Large intestine (tissue), 12 donors: ENCODE measurements at places on chromosomes 16 and 17. TPM values are rescaled to one million over a fixed set of nuclear protein-coding genes. Genes with fewer than 3 reads are reported as not detected.
A peak's percentile ranks its signal among the peaks of the same experiment; 100 is the strongest.

DNA sequence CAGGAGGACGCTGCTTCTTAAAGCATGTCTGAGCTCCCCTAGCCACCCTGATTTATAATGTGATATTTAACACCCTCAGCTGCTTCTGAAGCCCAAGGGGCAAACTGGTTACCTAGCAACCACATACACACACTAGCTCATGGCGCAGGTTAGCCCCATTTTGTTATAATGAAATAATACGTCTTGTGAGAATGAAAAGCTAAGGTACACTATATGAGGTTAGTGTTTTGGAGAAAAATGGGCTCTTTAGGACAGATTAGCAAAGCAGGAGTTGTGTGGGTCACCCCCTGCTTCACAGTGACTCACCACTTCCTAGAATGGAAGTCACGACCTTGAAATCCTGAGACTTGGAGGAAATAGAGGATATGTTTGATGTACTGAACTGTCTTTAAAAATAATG lies 404.8 kb upstream of the HSBP1 start:
- DNase-seq, result no peak

DNA sequence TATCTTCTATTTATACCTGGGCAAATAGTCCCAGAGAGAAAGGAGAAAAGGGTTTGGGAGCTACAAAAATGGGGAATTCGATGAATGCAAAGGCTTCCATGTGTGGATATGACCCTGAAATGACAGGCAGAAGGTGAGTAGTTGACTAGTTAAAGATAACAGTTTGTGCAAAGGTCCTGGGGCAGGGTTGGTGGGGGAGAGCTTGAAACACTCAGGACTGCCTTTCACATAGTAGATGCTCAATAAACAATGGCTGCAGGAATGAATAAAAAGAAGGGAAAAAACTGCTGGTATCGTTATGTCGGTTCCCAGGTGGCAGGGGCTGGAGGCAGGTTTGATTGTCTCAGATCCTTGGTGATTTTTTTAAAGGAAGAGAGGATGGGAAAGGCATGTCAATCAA lies 445.5 kb downstream of the HAPSTR1 start:
- no peak for DNase-seq

DNA sequence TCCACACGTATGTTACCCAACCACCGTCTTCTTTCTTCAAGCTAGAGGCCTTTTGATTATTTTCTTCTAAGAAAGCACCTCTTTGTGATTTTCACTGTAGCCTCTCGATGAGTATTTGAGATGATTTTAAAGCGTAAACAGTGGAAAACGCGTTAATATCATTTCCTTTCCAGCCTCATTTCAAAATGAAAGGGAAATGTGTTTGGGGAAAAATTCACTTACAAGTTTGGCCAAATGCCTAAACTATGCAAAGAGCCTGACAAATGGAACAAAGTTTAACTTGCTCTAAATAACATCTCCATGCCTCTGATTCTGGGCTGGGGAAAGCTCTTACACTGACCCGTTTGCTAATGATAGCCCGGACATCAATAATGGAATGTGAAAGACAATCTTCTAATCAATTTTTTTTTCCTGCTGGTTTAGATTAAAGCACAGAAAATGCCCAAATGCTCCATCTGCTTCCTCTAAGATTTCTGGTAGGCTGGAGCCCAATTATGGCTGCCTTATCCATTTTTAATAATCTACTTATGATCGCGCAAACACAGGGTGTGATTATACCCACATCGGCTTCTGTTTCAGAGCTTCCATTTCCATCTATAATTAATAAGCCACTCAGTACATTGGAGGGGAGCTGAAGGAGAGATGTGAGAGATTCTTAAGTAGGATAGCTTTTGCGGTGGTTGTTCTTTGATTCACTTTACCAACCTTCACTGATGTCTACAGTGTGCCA lies 43.5 kb downstream of the HS3ST2 start:
- DNase-seq, result no peak

DNA sequence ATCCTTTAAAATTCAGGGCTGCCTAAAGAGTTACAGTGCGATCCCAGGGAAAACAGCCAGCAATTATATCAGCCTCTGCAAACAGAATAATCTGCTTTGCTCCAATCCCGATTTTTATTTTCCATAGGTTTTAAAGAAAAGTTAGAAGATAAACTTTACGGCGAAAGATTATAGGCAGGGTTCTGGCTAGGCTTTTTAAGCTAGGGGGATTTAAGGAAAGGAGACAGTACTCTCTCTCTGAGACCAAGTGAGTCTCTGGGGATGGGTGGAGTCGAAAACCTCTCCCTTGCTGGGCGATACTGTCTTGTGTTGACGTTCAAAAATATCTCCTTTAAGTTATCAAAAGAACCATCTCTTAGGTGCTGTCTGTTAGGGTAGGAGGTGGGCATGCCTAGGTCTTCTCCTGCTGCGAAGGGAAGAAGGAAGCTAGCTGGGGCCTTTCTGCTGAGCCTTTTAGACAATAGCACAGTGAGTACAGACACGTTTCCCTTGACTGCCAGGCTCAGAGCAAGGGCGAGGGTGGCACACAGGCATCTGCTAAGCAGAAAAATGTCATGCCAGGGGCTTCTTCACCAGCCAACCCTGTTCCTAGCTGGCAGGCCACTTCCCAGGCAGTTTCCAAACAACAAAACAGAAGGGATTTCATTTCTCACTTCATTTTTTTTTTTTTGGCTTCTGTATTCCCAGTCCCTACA lies 167.9 kb upstream of the MAF start:
- DNase-seq, result peak; percentile 75

DNA sequence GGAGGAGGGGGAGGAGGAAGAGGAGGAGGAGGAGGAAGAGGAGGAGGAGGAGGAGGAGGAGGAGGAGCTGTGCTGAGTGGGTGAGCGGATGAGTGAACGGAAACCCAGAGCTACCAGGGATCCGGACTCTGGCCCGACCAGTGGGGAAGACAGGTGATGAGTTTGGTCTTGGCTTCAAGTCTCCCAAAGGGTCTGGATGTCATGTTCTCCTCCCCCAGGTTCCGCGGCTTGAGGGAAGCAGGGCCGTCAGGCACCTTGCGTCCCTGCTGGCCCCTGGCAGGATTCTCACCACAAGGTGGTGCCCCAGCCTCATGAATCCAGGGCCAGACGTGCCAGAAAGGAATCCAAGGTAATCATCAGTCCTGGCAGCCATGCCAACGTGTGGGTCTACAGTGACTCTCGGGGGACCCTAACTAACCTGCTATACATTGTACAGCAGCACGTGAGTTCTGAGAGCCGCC lies 13.5 kb upstream of the ABAT start:
- peak; percentile 51 for DNase-seq

- DNase-seq, result no peak
These were observed 12.8 kb downstream of the HMOX2 start for GRCh38 chr16:4489030-4489429.

- DNase-seq, result no peak
These were observed 15.9 kb downstream of the IRX3 start for GRCh38 chr16:54270711-54271110.

DNA sequence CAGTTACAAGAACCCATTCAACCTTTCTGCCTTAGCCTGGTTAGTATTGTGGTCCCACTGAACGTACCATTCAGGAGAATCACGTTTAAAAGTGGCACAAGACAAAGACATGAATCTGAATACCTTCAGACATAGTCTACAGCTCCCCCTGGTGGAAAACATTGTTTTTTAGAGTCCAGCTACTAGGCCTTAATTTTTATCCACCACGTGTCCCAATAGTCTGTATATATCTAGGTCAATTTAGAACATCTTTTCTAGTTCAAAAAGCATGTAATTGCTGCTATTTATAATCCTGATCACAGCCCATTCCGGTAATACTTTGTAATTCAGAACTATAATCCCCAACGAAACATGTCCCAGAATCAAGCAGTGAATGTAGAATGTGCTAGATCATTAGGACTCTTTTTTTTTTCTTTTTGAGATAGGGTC lies 13.7 kb upstream of the GUCY2D start:
- peak; percentile 66 for DNase-seq

DNA sequence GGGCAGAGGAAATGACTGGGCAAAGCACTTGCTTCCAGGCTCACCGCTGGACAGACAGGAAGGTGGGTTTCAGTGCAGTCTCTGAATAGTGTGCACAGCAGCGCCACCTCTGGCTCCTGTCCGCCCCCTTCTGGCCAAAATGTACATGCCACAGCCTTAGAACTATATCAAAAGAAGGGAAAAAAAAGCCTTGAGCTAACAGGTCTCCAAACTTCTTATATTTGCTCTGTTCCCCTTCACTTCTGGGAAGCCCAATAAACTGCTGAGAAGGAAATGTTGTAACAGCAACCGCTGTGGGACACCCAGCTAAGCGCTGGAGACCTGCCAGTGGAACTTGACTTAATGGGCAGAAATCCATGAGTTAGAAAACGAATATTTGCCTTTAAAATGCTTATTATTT lies 17.5 kb downstream of the COG7 start:
- DNase-seq, result peak; percentile 21

TSPOAP1 gene
- polyA plus RNA-seq, result 17.2 TPM

PMP22 gene
- polyA plus RNA-seq, result 74.0 TPM

RAP1GAP2 gene
- 21.3 TPM for polyA plus RNA-seq

ENPP7 gene
- polyA plus RNA-seq, result 136 TPM
